ENCODE measurements at places on chromosomes 6 and 20.

GRCh38 chr6:104381907-104382306 is 477.8 kb downstream of the HACE1 start:
- DNase-seq = no peak

- no peak for DNase-seq
Observed at GRCh38 chr6:2688401-2689064, 62.2 kb downstream of the MYLK4 start.

DNA sequence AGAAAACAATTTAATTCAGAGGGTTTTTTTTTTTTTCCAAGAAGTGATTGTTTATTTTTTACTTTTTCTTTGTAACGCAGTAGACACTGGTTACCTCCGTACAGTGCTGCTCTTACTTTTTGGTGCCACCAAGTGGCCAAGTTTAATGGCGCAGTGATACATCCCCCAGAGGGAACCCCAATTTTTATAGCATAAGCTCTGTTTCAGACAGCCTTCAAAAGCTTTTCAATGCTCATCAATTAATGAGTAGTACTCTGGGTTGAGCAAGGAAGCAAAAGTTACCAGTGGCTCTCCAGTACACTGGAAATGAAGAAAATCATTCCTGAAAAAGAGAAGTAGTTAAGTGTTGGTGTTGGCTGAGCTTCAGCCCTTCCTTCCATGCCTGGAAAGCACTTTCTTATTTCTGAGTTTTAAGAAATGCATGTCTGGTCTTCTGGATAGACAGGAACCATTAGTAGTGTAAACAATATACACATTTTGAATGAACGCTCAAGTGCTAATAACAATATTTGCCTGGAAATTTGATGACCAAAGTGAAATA is 129.1 kb upstream of the SMLR1 start:
- no peak for DNase-seq

DNA sequence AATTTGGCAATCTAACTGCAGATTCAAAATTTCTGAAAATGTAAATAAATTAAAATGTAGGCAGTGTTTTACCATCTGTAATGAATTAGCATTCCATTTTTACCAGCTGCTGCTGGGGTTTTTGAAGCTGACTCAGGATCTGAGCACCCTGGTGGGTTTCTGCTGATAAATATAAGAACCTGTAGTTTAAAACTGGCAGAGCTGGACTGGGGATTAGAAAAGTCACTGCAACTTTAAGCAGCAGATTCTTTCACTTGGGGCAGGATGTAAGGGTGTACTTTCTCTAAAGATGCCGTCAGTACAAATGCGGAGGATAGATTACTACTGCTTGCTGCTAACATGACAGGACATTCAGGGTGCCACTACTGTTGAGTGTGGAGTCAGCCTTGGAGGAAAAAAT is 341.8 kb downstream of the CDKAL1 start:
- no peak for DNase-seq

DNA sequence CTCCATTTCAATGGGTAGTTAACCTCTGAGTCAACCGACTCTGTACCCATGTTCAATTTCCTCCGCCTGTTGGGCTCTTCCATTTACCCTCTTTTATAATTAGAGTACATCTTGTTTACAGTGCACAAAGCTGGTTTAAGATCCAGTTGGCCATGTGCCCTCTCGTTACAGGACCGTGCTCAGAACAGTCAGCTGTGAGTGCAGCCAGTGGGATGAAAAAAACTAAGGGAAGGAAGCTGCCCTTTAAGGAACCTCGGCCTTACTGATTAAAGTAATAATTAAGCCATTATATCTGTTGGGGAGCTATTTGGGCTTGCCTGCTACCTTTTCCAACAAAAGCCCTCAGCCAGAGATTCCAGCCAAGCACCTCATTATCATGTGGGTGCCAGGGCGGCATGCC is 68.8 kb downstream of the TMEM170B start:
- no peak for DNase-seq

GRCh38 chr6:15399641-15400470 is 154.0 kb downstream of the JARID2 start:
- peak; percentile 43 for DNase-seq

DNA sequence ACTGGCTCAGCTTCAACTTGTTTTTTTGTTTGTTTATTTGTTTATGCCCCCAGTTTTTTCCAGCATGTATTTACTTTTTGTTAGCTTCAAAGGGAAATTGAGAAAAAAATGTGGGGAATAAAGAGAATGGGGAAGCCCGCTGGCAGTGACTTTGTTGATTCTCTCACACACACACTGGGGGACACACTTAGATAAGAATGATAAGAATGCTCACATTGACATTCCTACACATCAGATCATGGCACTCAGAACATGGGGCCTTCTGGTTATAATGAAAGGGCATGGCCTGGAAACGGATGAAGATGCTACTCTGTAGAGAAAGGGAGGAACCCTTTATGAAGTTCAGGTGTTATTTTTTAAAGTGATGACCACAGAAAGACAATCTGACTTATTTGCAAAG is 15.6 kb upstream of the DAAM2 start:
- no peak for DNase-seq

DNA sequence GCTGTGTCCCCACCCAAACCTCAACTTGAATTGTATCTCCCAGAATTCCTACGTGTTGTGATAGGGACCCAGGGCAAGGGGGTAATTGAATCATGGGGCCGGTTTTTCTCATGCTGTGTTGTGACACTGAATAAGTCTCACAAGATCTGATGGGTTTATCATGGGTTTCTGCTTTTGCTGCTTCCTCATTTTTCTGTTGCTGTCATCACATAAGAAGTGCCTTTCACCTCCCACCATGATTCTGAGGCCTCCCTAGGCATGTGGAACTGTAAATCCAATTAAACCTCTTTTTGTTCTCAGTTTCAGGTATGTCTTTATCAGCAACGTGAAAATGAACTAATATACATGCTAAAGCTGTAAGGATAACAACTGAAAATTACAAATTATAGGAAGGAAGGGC is 88.3 kb downstream of the CDYL start:
- DNase-seq = no peak

Measured in D721Med (cell line).